ENCODE measurements at places on chromosomes 1 and 21.

- DNase-seq, result no peak
Observed at GRCh38 chr1:8878448-8878697, at the start of gene ENO1. Gene ENO1 (minus strand): TSS chr1:8878686. CDS start chr1:8874908, 3,778 bp downstream.

DNA sequence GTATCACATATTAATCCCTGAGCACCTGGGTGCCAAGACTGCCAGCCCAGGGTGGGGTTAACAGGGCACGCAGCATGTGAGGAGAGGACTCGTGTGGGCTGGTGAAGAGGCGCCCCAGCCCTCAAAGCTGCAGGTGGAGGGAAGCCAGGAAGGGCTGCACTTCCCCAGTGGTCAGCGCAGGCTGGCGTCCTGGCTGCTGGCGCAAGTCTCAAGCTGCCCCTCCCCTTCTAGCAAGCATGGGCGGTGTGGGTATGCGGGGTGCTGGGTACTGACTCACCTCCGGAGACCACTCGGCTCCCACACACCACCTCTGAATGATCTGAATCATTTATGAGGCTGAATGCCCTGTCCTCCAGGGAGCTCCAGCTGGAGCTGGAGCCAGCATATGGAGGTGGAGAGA lies 44.0 kb downstream of the EIF2D start:
- no peak for DNase-seq

- no peak for DNase-seq
Observed at GRCh38 chr1:49026230-49026811, 249.6 kb upstream of the BEND5 start.

GRCh38 chr1:6357243-6357936 lies 36.2 kb downstream of the ACOT7 start:
- DNase-seq, result no peak

DNA sequence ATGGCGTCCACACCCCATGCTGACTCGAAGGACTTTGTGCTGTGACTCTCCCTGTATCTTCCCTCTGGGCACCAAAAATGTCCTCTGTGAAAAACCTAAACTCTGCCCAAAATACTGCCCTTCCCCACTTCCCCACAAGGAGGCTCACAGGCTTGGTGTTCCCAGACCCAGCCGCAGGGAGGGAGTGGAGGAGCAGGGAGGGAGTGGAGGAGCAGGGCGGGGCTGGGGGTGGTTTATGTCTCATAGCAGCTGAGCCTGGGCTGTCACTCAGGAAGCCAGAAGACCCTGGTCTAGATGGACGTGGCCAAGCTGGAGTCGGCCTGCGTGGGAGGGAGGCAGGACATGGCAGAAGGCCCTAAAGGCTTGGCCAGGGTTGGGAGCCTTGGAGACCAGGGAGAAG lies 461.7 kb downstream of the PTPRU start:
- DNase-seq, result no peak

GRCh38 chr1:10308001-10308400 lies 90.9 kb upstream of the PGD start:
- DNase-seq, result no peak

DNA sequence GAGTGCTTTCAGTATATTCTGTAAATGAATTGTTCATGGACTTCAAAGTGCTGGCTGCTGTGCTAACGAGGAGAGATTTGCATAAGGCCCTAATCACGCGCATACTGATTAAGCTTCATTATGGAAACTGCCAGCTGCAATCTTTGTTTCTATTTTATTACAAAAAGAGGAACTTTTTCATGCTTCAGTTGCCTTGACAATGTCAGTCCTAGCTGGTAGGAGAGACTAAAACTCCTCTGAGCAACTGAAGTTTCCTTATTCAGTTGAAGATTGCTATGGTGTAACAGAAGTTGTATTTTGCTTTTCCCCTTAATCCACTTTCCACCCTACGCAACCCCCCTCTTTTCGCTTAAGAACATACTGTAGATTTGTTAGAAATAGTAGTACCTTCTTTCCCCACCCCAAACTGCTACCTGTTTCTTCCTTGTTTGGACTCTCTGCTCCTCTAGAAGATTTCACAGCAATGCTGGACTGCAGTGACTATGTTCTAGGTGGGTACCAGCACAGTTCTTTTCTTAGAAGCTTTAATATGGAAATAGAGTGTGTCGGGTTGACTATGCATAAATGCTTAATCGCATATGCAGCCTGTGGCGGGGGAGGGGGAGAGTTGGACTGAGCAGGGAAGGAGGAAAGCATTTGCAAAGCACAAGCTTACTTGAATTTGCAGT lies 108.3 kb downstream of the POU2F1 start:
- no peak for DNase-seq

GRCh38 chr1:18748435-18748834 lies 111.0 kb downstream of the TAS1R2 start:
- DNase-seq, result no peak

DNA sequence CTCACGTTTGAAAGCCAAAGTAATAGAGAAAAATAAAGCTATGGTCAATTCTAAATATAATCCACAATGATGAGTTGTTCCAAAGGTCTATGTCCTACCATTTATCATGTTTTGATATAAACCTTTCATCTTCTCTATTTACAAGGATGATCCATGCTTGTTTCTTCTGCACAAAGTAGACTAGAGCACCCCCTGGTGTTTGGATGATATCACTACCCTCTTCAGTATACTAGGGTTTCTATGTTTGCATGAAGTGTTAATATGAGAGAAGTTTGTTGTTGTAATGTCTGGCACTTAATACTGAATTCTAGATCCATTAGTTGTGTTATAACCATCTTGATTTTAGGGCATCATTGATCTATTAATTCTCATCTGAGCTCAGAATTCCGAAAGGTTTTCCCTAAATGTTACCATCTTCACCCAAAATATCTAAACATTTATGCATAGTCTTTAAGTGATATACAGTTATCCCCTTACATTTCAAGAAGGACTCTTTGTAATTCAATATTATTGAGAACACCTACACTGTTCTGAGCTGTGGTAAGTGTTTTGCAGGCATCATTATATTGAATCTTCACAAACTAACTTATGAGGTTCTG lies 21.1 kb downstream of the CLDN8 start:
- no peak for DNase-seq

GRCh38 chr1:98221923-98222322 lies 301.1 kb upstream of the DPYD start:
- DNase-seq, result no peak

GRCh38 chr1:216640100-216640499 lies 83.1 kb downstream of the ESRRG start:
- DNase-seq, result no peak

DNA sequence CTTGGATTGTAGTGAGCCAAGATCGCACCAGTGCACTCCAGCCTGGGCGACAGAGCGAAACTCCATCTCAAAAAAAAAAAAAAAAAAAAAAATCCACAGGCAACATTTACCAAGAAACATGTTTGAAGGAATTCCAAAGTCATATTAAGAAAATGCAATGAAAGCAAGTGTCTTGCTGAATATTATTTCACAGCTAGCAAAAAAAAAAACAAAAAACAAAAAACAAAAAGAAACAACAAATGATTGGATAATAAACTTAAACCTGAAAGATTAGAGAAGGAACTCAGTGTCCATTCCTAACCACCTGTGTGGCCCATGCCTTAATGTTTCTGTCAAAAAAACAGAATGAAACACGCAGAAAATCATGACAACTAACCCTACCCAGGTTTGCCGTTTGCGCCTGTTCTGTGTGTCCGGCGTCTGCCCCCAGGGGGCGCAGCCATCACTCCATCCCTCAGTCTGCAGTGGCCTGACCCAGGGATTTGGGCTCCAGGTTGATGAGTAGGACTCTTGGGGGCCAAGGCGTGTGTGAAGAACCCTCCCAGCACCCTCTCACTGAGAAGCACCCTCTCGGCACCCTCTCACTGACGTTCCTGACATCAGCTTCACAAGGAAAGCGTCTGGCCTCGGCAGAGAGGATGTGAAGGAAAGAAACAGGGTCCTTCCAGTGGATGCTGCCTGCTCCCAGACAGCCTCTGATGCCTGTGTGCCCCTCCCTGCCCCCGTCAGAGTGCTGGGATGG lies 19.2 kb upstream of the PTTG1IP start:
- peak; percentile 79 for DNase-seq

- no peak for DNase-seq
Observed at GRCh38 chr1:56410405-56410804, 169.0 kb downstream of the PLPP3 start.

Measured in CD4-positive, alpha-beta T cell (primary cell).